Dermis microvascular lymphatic vessel endothelial cell (primary cell): ENCODE measurements at places on chromosomes 1 and 21. TPM values are rescaled to one million over a fixed set of nuclear protein-coding genes. Genes with fewer than 3 reads are reported as not detected.

DBT gene
- 2.8 and 3.2 TPM in 2 replicates for total RNA-seq

PGBD5 gene
- total RNA-seq = under 0.01 and 0.38 TPM in 2 replicates

ARF1 gene
- total RNA-seq = 219 and 329 TPM in 2 replicates

GJA5 gene
- total RNA-seq = 0.26 and 0.51 TPM in 2 replicates

SNX7 gene
- 24.5 and 28.6 TPM in 2 replicates for total RNA-seq

CACNA1E gene
- under 0.01 TPM in 2 replicates for total RNA-seq

ANGPTL3 gene
- not detected in 2 replicates for total RNA-seq

KCNJ15 gene
- total RNA-seq = 0.51 and 0.63 TPM in 2 replicates

NECTIN4 gene
- under 0.01 and 0.26 TPM in 2 replicates for total RNA-seq

LCE7A gene
- not detected in 2 replicates for total RNA-seq
